Daoy (cell line): ENCODE measurements at places on chromosomes 1 and 21. TPM values are rescaled to one million over a fixed set of nuclear protein-coding genes. Genes with fewer than 3 reads are reported as not detected.

GRCh38 chr1:163927493-163927892 lies 605.7 kb downstream of the NUF2 start:
- DNase-seq, result no peak

- DNase-seq, result peak; percentile 9
Observed at GRCh38 chr1:116218922-116219321, 107.7 kb downstream of the MAB21L3 start.

- DNase-seq, result peak; percentile 71
Observed at GRCh38 chr1:25519624-25520023, 23.8 kb upstream of the LDLRAP1 start.

DNA sequence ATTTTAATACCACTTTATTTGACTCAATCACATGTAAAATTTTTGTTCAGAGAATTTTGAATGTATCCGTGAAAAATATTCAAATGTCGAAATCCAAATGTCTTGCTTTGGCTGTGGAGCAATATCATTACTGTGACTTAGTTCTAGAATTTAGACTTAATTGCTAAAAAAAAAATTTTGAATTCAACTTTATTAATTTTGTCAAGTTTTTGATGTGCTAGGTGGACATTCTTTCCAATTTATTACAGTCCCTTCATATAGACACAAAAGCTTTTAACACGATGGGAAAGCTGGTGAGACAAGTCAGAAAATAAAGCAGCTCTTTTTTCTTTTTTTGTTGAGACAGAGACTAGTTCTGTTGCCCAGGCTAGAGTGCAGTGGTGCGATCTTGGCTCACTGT lies 62.6 kb downstream of the DDR2 start:
- no peak for DNase-seq

GRCh38 chr1:57013522-57013921 lies 47.7 kb upstream of the C8B start:
- no peak for DNase-seq

DNA sequence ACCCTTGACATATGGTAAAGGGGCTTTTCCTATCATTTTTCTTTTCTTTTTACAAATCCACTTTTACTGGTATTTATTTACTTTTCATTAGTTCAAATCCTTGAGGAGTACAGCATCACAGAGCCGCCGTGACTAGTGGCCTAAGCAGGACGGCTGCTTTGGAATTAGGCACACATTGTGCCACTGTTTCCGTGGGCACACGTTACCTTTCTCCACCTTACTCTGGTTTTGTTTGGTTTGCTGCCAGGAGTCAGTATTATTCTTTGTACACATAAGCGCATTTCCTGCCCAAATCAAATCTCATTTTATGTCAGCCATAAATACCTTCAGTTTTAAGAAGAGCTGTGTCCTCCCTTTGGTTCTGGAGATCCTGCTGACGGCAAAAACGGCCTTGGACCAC lies 31.2 kb downstream of the SCCPDH start:
- DNase-seq, result no peak

GRCh38 chr1:3130268-3130667 lies 61.3 kb downstream of the PRDM16 start:
- no peak for DNase-seq

DNA sequence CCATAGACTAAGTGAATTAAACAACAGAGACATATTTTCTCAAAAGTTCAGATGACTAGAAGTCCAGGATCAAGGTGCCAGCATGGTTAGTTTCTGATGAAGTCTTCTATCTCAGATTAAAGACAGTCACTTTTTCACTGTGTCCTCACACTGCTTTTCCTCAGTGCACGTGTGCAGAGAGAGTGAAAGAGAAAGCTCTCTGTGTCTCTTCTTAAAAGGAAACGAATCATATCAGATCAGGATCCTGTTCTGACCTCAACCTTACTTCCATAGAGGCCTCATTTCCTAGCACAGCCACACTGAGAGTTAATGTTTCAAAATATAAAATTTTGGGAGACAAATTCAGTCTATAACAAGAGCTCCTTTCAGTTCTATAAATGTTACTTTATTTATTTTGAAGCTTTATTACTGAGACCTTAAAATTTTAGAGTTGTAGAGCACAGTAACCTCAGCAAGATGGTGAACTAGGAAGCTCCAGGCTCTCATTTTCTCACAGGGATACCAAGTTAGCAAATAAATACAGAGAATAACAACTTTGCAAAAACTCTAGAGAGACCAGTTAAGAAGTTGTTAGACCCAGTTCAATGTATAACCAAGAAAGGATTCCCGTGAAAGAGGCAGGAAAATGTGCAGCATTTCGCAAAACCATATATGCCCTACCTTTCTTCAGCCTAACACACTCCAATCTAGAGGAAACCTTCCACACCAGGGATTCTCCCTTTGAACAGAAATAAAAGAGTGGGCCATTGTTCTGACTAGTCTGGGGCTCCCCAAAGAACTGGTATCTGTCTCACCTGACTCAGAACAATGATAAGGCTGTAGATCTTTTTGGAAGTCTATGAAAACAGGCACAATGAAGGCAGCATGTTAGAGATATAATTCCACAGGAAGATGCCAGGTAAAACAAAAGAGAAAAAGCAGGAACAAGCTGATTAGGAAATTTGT lies 372.2 kb downstream of the MRPL39 start:
- DNase-seq, result no peak

DNA sequence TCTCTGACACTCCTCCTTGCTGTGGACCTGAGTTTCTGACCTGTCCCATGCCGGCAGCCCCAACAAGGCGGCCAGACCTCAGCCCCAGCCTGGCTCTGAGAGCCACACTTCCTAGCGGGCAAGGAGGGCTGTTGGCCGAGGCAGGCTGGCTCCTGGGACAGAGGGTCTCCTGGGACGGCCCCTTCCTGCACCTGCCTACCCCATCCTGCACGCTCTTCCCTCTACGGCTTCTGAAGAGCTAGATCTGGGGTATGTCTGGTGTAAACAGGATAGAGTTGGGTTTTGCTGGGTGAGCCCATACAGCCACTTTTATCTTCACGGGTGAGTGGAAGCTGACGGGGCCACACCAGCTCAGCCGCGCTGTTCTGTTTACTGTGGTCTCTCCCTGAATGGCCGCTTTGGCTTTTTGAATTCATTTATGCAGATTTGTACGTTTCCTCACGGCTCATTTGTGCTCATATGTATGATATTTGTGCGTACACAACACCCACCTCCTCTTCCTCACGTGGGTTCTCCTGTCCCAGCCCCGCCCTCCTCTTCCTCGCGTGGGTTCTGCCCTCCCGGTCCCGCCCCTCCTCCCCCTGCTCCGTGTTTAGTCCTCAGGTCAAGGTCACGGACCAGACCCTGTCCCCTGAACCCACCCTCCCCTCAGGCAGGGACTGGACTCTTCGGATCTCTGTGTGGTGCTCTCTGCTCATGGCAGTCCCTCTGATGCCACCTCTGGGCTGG lies 34.7 kb upstream of the POFUT2 start:
- no peak for DNase-seq

GRCh38 chr1:93056214-93056613 lies 22.9 kb upstream of the MTF2 start:
- no peak for DNase-seq

DNA sequence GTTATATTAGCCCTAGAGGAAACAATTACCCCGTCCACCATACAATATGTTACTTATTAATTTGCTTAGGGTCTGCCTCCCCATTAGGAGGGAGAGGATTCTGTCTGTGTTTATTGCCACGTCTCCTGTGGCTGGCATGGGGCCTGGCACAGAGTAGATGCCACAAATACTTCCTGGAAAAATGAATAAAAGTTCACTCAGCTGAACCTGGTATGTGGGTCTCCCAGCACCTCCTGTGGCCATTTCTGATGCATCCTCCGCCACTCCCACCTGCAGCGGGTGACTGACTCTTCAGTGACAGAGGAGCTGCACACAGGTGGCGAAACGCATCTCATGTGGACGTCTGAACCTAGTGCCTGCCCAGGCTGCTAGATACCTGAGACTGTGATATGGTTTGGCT lies 112.7 kb downstream of the CLIC6 start:
- no peak for DNase-seq

DNA sequence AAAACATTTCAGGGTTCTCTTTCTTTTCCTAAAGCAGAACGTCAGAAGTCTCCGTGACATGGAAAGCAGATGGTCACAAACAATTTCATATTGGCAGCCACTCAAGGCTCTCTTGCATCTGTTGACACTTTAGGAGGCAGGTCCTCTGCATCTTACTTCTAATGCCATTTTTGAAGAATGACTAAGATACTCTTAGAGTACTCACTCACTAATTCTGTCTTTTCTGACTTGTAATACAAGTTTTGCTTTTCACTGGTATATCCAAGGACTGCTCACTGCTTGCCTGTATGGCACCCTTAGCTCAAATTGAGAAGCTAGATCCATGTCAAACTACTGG lies 68.3 kb downstream of the PRRX1 start:
- no peak for DNase-seq

DNA sequence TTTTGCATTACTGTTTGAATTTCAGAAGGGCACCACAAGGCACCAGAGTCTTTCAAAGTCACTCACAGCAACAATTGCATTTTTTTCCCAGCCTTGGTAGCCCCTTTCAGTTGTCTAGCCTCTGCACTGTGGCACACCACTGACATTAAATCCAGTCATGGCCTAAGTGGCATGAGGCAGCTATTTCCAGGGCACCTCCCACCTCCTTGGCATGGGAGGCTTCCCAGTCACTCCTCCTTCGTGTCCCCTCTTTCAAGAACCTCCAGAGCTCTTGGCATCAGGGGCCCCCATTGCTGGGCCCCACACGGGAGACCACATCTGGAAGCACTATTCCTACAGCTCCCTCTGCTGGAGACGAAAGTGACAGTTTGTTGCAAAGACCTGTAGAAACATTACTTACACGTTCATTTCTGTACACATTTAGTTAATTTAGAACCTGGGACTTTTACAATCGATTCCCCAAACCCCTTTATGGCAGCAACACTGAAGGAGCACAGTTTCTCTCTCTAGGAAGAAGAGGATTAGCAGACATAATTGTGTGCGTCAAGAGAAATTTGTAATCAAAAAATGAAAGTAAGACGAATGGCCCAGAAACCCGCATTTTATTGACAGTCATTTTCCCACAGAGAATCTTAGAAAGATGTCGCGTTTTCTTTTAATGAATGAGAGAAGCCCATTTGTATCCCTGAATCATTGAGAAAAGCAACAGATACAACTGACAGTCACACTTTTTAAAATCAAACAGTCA lies 5.7 kb upstream of the CHD5 start:
- no peak for DNase-seq

- DNase-seq, result no peak
Observed at GRCh38 chr1:79469139-79469538, 462.6 kb upstream of the ADGRL4 start.

DNA sequence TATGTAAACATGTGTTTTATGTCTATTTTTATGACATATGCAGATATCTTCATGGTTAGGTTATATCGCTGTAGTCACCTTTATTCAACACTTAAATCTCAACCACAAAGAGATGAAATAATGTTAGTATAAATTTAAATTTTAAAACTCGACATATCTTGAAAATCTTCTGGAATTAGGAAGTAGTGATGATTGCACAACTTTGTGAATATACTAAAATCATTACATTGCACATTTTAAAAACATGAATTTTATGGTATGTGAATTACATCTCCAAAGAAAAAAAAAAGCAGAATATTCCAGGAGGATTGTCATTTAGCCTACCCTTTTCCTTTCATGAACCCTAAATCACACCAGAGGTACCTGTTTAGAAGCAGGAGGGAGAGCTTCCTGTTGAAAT lies 39.4 kb upstream of the CACYBP start:
- no peak for DNase-seq

DNA sequence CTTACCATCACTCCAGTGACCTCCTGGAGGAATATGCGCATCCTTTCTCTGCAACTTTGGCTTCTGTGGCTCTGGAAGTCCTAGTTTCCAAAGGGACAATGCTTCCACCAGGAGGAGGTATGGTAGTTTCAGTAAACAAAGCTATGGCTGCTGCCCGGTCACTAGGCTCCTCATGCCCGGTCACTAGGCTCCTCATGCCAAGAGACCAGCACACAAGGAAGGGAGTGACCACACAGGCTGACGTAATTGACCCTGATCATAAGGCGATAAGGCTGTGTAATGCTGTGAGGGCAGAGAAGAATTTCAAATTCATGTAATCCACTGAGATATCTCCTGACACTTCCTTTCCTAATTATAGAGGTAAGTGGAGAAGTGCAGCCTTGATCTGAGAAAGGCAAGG lies 102.9 kb downstream of the DTL start:
- DNase-seq, result no peak

- no peak for DNase-seq
Observed at GRCh38 chr21:36762642-36763041, 63.7 kb downstream of the SIM2 start.

DNA sequence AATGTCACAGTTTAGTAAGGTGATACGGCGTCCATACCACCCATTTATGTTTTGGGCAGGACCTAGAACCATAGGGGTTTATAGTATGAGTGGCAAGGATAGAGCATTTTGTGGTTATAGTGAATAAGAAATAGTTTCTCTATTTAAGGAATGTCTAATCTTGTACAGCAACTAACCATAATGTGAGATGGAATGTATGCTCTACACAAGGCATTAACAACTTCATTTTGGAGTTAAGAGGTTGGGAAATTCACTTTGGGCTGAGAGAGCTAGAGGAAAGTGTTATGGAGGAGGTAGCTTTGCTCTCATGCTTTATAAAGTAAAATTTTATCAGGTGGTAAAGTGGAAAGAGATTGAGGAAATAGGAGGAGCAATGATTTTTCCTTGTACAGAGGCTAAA lies 3.0 kb upstream of the MCL1 start:
- no peak for DNase-seq

GRCh38 chr1:68815632-68816031 lies 318.8 kb upstream of the DEPDC1 start:
- DNase-seq, result no peak

DNA sequence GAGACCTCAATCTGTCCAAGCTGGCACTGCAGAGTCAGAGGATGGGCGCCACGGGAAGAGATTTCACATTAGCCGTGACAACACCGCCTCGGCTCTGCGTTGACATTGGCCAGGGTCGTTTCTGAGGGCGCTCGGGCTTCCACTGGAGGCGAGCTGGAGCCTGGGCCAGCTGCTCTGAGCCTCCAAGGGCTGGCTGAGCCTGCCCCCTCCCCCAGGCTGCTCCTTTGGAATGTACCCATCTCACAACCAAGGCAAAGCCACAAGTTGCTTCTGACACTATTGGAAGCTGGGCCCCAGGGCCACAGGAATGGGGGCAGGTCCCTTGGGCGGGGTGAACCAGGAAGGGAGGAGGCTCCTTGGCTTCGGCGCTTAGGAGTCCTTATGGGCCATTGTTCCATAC lies 12.7 kb downstream of the GPR3 start:
- DNase-seq, result peak; percentile 74

- DNase-seq, result no peak
Observed at GRCh38 chr1:224896130-224896781, 33.2 kb upstream of the DNAH14 start.

DNA sequence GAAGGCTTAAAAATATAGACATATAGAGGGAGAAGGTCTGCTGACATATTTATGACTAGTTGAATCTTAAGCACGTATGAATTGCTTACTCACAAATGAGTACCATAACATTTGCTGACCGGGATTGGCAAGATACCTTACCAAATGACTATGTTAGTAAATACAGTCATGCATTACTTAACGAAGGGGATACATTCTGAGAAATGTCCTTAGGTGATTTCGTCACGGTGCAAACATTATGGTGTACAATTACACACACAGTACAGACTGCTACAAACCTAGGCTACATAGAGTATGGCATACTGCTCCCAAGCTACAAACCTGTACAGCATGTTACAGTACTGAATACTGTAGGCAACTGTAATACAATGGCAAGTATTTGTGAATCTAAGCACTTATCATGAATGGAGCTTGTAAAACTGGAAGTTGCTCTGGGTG lies 19.4 kb upstream of the UBE2U start:
- DNase-seq, result peak; percentile 12

The SMIM11 gene
- 3.9 and 16.6 TPM in 2 replicates for total RNA-seq

The RXRG gene
- total RNA-seq, result 0.17 and 1.7 TPM in 2 replicates

The OR2T11 gene
- total RNA-seq, result not detected in 2 replicates
